Stimulated activated CD4-positive, alpha-beta T cell treated with anti-CD3 and anti-CD28 coated beads, TNF-alpha, amount 100 ng/mL, for 1 hour (primary cell): ENCODE measurements at places on chromosomes 2 and 18.

DNA sequence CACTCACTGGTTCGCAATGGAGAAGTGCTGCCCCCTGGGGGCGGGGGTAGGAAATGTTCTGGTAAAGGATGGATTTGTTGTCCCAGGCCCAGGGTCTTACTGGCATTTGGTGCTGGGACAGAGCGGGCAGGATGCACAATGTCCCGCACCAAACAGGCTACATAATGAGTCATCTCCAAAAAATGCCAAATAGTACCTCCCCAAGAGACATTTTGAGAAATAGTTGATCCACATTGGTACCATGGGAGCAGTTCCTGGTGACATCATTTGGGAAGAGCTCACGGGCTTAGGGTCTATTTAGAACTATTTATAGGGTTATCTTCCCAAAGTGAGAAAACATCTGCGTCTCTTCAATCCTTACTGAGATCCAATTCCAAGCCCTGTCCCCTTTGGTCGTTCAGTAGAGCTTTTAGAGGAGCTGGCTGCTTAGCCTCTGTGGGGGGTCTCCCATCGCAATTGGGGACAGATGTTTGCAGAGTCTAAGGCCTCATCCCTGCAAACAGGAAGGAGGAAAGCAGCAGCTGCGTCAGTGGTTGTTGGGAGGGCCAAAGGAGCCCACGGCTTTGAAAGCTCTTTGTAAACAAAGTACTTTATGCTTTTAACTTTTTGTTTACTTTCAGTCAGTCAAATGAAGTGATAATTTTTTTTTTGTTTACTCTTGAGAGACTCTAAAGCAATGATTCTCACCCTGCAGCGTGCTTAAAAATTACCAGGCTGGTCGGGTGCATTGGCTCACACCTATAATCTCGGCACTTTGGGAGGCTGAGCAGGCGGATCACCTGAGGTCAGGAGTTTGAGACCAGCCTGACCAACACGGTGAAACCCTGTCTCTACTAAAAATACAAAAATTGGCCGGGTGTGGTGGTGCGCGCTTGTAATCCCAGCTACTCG lies 49.3 kb downstream of the GREB1 start:
- peak; percentile 65 for DNase-seq

DNA sequence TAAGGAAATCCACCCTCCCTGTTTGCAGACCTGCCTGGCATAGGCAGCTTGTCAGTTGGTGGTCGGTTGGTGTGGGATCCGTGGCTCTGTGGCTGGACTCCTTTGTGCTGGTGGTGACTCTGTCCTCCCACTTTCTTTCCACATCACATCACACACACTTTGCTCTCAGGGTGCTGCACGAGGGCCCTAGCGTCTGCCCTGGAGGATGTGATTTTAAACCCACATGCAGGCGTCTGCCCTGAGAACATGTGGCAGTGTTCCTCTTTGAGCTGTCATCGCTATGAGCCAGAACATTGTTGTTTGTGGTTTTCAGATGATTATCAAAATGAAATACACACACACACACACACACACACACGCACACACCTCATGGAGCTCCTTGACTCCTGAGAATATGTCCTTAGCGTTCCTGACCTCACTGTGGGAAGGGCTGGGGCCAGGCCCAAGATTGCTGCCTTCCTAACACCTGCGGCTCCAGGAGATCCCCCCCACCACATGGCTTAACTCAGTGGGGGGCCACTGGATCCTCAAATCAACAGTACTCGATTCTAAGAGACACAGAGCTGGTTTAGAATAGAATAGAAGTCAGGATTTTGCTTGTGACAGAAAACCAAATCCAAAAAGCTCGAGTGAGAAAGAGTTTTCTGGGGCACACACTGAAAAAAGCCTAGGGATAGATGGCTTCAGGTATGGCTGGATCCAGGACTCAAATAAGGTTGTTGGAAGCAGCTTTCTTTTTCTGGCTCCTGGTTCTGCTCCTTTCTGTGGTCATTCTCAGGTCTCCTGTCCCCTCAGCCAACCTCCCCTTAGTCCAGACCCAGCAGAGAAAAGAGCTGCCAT lies 54.8 kb downstream of the RTP5 start:
- no peak for DNase-seq

- no peak for DNase-seq
Measured at GRCh38 chr18:58180738-58181353, 136.8 kb downstream of the NEDD4L start.

- no peak for DNase-seq
Measured at GRCh38 chr2:10993001-10993481, 81.3 kb downstream of the KCNF1 start.

DNA sequence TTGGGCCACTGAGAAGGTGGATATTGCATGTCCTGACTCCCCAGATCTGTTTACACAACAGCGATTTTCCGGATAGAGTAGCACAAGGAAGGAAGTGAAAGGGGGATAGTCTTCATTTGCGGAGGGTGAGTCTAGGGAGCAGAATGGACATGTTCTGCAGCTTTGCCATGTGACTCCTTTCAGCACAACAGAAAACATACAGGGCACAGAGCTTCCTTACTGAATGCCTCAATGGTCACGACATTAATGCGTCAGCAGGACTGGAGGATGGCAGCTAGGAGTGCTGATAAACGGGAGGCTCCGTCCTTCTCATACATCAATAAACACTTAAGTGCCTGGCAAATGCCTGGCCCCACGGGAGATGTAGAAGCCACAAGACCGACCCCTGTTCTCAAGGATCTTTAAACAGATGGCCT lies 163.0 kb downstream of the FAM210A start:
- DNase-seq: no peak

DNA sequence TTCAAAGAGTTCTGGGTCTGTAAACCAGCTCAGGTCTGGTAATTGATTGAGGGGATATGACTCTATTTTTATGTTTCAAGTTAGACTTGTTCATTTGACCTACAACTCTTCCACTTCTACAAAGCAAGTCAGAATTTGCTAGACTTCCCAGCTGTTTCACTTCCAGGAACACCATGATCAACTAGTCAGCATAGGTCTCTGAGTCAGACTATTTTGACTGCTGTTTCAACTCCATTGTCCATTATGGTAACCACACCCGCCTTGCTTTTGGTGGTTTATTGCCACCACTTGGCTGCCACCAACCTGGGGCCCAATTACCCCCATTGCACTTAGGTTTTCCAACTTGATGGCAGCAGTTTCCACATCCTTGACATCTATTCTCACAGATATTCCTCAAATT lies 116.6 kb downstream of the LAMA3 start:
- no peak for DNase-seq

DNA sequence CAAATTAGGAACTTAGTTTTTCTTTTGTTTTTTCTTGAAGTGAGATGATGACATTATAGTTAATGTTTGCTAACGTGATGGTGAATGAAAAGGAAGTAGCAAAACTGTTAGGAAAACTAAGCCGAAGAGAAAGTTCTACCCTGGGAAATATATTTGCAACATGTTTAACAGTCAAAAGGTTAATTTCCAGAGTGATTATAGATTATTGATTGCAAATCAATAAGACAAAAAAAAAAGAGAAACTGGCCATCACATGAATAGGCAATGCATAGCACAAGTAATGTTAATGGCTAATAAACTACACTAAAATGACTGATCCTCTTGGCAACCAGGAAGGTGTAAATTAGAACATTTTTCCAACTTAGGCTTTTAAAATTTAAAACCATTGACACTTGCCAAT lies 26.0 kb upstream of the AMMECR1L start:
- no peak for DNase-seq

DNA sequence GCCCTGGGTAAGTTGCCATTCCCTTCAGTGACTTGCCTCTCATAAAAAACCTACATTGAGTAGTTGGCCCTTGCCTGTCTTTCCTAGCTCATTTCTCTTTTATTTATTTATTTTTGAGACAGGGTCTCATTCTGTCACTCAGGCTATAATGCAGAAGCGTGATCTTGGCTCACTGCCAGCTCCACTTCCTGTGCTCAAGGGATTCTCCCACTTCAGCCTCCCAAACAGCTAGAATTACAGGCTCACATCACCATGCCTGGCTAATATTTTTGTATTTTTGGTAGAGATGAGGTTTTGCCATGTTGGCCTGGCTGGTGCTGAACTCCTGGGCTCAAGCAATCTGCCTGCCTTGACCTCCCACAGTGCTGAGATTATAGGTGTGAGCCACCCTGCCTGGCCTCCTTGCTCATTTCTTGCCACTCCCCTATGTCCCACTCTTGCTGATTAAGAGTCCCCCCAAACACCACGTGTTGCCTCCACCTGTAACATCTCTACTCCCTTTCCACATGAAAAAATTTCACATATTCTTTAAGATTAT lies 12.6 kb downstream of the EVA1A start:
- no peak for DNase-seq

- no peak for DNase-seq
Measured at GRCh38 chr2:144364944-144365738, 154.8 kb downstream of the ZEB2 start.

GRCh38 chr18:29188760-29189159 lies 1011.8 kb upstream of the CDH2 start:
- DNase-seq: no peak

GRCh38 chr2:120423167-120423943 lies 77.4 kb downstream of the INHBB start:
- no peak for DNase-seq

DNA sequence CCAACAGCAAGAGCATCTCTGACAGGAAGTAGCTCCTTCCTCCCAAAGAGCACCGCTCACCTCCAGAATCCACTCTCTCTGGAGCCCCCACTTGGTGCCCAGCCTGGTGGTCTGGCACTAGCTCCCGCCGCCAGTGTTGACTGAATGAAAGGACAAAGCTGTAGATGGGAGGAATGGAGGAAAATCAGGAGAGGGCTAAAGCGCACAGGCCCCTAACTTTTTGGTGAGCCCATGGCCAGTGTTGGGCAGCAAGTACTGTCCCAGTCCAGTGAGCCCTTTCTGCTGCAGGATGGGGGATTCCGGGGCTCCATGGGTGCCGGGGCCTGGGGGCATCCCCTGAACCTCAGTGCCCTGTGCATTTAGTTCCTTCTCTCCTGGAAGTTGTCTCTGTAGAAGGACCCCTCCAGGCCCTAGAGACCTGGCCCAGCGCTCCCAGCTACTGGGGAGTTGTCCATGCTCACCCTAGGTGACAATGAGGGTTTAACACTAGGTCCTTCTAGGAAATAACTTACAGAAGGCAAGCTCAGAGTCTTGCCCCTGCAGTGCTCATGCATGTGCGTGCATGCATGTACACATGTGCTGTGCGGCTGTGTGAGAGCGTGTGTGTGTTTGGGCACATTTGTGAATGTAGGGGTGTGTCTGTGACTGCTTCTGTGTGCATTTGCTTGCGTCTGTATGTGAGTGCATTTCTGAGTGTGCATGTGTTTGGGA lies 33.6 kb downstream of the GLI2 start:
- DNase-seq: no peak

DNA sequence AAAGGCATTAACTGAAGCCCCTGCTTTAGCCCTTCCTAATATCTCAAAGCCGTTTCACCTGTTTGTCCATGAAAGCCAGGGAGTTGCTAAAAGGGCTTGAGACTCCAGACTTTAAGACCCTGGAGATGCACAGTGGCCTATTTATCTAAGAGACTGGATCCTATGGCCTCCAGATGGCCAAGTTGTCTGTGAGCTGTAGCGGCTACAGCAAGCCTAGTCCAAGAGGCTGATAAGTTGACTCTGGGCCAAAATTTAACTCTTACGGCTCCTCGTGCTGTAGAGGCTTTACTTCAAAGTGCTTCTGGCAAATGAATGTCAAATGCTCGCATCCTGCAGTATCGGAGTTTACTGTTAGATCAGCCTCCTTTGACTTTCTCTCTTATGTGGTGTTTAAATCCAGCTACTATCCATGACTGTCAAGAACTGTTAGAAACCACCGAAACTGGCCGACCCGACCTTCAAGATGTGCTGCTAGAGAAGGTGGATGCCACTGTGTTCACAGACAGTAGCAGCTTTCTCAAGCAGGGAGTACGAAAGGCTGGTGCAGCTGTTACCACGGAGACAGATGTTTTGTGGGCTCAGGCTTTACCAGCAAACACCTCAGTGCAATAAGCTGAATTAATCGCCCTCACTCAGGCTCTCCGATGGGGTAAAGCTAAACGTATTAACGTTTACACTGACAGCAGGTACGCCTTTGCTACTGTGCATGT lies 336.7 kb upstream of the CNTNAP5 start:
- DNase-seq: no peak

DNA sequence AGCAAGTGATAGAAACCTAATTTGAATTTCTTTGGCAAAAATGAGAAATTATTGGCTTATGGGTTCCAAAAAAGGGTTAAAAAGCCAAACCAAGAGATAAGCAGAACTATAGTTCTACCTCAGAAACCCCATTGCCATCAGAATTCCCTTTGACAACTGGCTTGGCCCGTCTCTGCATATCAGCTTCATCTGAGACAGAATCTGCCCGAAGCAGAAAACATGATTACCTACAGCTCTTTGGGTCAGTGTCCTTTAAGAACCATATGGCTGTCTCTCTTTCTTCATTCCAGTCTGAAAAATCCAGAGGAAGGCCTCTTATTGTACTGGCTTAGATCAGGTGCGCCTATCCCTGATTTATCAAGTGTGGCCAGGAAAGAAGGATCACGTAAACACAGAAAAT lies 49.8 kb upstream of the AGPS start:
- DNase-seq: no peak

- DNase-seq: no peak
Measured at GRCh38 chr2:224579411-224579810, 5.8 kb downstream of the CUL3 start.

DNA sequence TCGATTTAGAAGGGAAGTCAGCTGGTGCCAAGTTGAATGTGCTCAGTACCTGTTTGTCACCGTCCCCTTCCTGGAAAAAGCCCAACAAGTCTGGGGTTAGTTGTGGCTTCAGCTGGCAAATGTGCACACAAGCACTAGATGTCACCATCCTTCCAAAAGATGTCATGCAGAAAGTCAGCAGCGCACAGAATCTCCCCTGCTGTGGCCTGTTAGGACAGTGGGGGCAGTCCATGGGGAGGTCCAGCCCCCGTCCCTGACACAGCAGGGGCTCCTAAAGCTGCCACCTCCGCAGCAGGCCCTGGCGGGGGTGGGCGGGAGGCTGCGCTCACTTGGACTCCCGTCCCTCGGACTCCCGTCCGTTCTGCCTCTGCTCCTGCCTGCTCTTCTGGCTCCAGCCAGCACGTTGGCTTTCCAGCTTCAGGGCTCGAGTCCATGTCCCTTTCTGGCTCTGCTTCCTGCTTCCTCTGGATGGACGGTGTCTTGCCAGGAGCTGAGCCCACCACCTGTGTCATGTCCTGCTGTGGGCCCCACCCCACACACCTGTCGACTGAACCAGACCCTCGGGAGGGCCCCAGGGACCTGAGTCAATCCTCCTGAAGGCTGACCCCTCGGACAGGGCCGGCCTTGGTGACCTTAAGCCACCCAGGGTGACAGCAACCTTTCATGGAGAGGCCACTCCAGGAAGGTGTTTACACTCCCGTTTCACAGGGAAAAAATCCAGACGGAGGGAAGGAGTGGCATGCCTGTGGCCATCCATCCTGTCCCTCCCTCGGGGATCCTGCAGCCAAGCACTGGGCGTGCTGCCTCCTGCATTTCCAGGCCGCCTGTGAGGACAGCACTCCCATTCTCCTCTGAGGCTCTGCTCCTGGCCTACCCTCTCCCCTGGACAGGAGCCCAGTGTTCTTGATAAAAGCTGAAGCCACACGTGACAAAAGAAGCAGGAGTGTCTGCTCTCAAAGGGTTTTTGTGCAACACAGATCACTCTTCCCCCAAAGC lies 8.5 kb downstream of the RAB17 start:
- DNase-seq: no peak

- DNase-seq: no peak
Measured at GRCh38 chr2:149145314-149146295, 107.1 kb downstream of the LYPD6B start.

GRCh38 chr2:30706534-30707303 lies 100.5 kb downstream of the CAPN13 start:
- peak; percentile 64 for DNase-seq

GRCh38 chr2:84894131-84894586 lies 11.3 kb upstream of the TMSB10 start:
- DNase-seq: no peak
